NCI-H774 (cell line): ENCODE measurements at places on chromosomes 1 and 21.

DNA sequence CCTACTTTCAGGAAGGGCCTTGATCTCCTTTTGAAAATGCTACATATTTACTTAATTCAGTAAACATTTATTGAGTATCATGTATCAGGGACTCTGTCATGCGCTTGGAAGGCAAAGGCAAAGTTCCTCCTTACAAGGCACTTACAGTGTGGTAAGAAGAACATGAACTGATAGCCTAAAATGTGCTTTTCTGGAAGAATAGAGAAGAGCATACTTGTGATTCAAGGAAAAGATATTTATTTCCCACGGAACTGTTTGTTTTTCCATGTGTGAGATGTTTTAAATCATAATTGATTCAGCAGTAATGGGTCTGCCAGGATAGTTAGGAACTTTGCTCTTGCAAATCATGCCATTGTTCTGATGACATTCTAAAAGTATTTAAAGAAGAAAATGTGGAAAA lies 110.1 kb upstream of the ZNHIT6 start:
- no peak for DNase-seq

DNA sequence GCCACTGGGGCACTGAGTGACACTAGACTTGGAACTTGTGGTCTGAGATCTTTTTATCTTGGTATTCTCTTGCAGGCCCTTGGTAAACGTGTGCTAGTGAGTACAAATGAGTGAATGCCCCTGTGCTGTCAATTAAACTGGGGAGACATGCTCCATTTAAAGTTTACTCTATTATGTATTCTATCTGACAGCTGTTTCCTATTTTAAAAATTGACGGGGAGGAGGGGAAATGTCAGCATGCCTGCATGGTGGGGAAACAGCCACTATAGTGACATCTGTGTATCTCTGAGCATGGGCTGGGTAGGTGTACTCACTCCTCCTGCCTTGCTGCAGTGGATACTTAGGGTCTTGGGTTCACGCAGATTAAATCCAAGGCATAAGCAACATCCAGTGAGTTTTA lies 59.0 kb upstream of the IKBKE start:
- no peak for DNase-seq

DNA sequence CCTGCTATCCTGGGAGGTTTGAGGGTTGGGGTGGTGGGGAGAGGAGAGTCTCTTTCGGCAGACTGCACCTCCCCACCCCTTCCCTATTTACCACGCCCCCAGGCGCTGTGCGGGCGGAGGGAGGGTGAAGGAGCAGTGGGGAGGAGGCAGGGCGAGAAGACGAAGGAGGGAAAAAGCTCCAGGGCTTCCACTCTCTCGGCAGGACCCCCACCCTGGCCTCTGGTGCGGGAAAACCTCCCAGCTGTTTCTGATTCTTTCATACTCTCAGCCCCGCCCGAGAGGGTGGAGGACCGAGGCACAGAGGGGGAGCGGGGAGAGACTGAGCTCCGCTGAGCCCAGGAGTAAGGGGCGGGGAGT lies 866 bp upstream of the WNT2B start:
- no peak for DNase-seq

GRCh38 chr1:56627636-56628039 lies 17.5 kb upstream of the PRKAA2 start:
- peak; percentile 38 for DNase-seq

- DNase-seq: no peak
These were observed 987 bp downstream of the DYNLT4 start for GRCh38 chr1:44806025-44806703.

GRCh38 chr1:162197041-162197531 lies 127.6 kb downstream of the NOS1AP start:
- no peak for DNase-seq

- no peak for DNase-seq
These were observed 42.5 kb downstream of the TMCC2 start for GRCh38 chr1:205270271-205270670.

DNA sequence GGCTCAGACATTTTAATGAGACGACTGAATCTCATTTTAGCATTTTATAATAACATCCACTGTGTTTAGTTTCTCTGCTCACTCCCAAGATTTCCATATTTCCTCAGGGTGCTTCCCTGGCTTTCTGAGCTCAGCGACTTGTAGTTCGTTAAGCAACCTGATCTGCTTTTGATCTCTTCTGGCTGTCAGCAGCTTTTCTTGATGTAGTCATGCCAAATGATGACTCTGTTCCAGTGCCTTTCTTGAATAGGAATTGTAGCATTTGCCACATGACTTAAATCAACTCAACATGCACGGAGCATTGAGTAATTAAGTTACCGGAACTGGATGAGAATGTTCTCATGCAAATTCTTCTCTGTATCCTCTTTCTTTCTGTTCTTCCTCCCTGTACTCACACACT lies 246.1 kb downstream of the FMN2 start:
- no peak for DNase-seq

GRCh38 chr1:62271948-62272728 lies 47.1 kb downstream of the KANK4 start:
- peak; percentile 13 for DNase-seq

DNA sequence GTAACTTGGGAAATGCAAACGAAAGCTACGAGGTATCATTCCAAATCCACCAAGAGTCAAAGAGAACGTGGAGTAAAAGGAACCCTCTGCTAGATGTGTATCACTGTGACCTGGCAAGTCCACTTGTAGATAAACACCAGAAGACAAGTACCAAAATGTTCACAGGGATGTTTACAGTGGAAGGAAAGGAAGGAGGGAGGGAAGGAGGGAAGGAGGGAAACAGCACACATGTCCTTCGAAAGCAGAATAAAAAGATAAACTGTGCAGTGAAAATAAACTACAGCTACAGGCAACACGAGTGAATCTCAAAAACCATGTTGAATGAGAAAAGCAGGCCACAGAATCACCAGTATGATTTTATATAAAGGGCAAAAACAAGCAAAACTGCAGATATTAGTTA lies 59.9 kb downstream of the TP53BP2 start:
- DNase-seq: no peak

GRCh38 chr1:51327386-51327785 lies 3.0 kb downstream of the TTC39A start:
- no peak for DNase-seq

DNA sequence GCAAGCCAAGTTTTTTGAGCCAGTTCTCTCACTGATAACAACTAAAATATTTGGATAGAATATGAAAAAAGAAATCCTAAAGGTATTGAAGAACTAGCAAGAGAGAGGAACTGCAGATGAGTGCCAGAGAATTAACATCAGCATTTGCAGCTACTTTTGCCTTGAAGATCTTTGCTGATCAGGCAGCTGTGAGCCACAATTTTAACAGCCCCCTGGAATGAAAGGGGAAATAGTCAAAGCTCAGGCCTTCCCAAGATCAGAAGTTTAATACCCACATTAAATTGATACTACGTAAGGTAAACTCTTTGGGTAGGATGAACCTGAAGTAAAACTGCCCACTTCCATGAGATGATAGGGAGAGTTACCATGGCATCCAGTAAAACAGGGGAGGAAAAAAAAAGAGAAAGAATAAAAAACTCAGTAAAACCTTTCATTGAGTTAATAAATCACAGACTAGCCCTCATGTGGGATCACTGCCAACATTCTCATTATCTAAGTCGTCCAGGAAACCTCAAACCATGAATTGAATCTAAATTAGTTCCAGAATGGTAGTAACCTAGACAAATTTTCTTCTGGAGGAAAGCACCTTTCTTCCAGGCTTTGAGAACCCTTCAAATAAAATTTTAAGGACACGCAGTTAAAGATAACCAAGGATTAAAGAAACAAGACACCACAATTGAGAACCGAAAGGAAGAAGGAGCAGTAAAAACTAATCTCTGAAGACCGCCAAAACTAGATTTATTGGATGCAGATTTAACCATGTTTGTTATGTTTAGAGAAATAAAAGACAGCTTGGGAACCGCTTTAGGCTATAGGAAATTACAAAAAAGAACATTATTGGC lies 28.3 kb downstream of the SCP2 start:
- no peak for DNase-seq

DNA sequence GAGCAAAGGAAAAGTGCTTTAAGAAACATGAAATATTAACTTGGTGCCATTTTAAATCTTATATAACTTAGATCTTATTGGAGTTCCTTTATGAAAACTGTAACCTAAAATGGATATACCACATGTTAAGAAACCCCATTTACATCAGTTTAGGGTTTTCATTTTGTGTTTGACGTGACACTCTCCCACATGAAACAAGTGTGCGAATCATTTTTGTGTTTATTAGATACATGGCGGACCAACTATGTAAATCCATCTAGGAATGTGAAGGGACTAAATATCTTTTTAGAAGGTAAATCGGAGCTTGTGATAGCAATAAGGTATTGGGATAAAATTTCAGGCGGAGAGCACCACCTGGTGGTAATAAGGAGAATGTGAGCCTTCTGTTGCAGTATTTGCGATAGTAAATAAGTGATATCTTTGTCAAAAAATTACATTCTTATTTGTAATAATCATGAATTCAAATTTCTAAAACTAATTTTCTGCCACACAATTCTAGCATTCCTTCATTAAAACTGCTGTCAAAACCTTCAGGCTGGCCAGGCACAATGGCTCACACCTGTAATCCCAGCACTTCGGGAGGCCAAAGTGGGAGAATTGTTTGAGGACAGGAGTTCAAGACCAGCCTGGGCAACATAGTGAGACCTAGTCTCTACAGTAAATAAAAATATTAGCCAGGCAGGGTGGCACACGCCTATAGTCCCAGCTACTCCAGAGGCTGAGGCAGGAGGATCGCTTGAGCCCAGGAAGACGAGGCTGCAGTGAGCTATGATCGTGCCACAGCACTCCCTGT lies 31.3 kb downstream of the SMAP2 start:
- DNase-seq: peak; percentile 63

DNA sequence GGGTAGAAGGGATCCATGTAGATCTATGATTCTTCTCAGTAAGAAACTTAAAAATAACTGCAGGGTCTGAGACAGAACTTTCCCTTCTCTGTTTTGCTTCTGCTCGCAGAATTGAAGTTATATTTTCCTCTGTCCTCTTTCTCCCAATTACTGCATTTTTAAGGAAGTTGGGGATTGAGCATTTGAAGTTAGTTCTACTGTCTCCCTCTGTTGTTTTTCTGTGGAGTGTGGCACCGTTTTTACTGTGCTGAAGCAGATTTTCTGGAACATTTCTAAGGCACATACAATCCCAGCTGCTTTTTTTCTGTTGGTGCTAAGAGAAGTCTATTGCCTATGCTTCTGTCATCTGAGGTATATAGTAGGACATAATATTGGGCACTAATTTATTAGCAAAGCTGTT lies 43.3 kb downstream of the RASAL2 start:
- DNase-seq: no peak

DNA sequence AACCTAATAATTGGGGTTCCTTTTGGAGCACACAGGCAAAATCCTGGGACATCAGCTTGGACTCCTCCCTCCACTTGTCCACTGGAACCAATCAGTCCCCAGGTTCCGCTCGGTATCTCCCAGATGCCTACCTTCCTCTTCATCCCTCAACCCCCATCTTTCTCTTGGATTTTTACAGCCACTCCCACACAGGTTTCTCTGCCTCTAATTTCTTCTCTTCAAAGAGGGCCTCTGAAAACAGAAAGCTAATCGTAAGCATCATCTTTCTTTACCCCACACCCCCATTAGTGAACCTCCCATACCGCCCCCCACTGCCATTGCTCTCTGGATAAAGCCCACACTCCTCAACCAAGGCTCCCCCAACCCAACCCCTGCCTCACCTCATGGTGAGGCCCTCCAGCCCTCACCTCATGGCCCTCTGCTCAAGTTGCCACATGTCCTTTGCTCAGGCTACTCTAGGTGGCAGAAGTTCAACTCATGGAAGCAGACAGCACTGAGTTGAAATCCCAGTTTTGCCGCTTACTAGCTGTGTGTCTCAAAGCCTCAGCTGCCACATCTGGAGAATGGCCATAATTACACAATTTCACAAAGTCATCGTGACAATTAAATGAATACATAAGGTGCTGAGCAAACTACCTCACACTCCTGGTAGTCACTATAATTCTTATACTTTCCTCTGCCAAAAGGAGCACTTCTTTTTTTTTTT lies 18.1 kb upstream of the WASF2 start:
- no peak for DNase-seq

GRCh38 chr1:8736927-8737326 lies 80.5 kb downstream of the RERE start:
- no peak for DNase-seq

- DNase-seq: no peak
These were observed 10.7 kb downstream of the PIGR start for GRCh38 chr1:206935491-206936067.

DNA sequence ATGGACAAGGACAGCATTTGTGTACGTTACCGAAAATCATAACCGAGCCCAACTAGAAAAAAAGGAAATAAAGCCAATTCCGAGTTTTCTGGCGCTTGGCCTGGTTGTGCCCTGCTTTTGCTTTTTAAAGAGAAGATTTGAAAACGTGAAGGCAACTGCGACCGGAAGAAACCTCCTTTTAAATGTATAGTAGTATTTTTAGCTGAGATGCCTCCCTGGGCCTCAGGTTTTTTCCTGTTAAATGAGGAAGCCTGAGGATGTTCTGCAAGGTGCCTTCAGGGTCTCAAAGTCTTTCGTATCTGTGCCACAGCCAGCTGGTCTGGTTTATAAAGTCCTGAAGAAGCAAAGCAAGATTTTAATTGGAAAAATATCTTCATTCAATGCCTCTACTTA lies 371 bp upstream of the ODF2L start:
- DNase-seq: no peak

DNA sequence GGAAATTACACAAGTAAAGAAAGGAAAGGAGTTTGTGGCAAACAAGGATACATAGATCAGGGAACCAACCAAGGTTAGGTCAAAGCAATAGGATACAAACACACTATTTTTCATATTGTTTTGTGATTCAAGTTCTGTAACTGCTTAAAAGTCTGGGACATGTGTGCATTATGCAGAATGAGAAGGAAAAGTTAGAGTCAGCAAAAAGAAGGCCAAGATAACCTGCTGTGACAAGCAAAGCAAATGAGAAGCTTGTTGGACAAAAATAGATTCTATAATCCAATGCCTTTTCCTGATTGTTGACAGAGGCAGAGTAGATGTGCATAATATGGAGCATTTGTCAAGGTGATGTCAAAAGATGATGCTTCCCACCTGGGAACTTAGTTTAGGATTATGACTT lies 556.0 kb upstream of the CXADR start:
- no peak for DNase-seq

DNA sequence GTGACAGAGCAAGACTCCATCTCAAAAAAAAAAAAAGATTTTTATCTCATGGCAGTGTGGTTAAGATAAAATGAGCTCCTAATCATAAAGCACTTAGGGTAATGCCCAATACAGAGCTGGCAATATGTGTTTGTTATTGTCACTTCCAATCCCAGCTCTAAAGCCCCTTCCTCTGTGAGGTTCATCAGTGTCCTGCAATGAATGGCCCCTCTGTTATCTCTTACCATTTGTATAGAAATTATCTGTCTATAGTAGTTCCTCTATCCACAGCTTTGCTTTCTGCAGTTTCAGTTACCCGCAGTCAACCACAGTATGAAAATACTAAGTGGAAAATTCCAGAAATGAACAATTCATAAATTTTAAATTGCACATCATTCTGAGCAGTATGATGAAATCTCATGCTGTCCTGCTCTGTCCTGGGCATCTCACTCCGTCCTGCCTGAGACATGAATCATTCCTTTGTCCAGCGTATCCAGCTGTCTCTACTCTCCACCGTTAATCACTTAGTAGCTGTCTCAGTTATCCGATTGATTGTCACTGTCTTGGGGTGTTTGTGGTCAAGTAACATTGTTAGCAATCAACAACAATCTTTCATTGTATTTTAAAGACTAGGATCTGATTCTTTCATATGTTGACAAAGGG lies 50.2 kb upstream of the DNAH14 start:
- DNase-seq: no peak
